HT1080 (cell line): ENCODE measurements at places on chromosomes 1 and 21.

- no peak for DNase-seq
These were observed 532 bp downstream of the CSF1 start for GRCh38 chr1:109910963-109911798.

GRCh38 chr1:117232531-117232930, 21.8 kb upstream of the VTCN1 start:
- DNase-seq, result no peak

- peak; percentile 67 for DNase-seq
These were observed 33.8 kb upstream of the MPZL1 start for GRCh38 chr1:167687919-167688519.

GRCh38 chr1:171158551-171158950, 26.5 kb upstream of the FMO2 start:
- no peak for DNase-seq

DNA sequence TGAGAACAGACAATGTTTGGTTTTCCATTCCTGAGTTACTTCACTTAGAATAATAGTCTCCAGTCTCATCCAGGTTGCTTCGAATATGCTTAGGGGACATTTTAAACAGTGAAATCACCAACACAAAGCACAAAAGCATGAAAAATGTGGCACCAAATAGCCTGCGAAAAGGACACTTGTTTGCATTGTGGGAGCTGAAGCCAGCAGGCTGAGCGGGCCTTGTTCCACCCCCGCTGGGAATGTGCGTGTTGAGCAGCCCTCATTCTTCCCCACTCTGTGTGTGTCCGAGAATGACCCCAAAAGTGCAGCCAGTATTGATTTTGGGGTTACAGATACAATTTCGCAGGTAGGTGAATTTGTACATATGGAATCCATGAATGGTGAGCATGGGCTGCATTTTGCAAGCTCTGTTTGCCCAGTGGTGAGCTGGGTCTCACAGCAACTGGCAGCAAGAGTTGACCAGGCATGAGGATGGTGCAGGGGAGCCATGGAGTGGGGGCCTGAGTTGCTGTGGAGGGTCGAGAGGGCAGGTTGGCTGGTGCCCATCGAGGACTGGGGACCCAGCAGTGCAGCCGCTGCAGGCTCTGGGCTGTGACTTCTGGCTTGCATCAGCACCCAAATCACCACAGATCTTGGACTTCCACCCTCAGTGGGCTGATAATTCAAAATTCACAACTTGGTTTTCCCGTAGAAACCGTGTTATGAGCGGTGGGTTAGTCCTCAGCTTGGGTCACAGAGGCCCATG, 29.4 kb downstream of the NENF start:
- no peak for DNase-seq

DNA sequence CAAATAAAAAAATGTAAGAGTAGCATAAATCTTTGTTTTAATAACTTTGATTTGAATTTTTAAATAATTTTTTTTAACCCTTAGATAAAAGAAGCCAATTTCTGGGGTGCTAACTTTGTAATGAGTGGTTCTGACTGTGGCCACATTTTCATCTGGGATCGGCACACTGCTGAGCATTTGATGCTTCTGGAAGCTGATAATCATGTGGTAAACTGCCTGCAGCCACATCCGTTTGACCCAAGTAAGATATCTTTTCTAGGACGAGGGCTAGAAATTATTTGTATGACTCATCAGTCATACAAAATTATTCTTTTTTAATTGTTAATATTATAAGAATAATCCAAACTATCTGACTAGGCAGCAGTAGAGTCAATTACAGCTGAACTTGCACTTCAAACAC, 71.2 kb downstream of the GPR161 start:
- no peak for DNase-seq

DNA sequence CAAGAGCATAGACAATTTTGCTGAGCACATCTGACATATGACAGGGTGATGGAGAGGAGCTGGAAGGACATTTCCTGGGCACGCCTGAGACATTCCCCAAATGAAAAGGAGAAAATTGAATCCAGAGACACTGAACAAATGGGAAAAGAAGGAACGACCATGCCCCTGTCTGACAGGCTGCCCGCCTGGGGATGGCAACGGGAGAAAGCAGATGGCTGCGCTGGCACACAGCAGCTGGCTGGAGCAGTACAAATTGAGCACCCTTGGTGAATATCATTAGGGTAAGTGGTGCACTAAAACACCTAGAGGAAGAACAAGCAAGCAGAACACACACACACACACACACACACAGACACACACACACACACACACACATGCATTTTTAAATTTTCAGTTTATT, 174.3 kb upstream of the DUSP10 start:
- DNase-seq, result no peak

DNA sequence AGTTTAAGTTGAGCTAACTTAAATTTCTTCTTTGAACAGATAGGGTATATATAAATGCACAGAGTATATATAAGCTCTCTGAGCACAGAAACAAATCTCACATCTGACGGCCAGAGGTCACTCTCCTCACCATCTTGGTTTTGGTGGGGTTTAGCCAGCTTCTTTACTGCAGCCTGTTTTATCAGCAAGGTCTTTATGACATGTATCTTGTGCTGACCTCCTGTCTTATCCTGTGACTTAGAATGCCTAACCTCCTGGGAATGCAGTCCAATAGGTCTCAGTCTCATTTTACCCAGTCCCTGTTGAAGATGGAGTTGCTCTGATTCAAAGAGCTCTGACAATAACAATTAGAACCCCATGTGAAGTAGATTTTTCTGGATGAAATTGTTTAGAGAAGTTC, 1.6 kb upstream of the MOV10 start:
- DNase-seq, result no peak

GRCh38 chr21:41840880-41841279, 38.3 kb downstream of the PRDM15 start:
- no peak for DNase-seq

DNA sequence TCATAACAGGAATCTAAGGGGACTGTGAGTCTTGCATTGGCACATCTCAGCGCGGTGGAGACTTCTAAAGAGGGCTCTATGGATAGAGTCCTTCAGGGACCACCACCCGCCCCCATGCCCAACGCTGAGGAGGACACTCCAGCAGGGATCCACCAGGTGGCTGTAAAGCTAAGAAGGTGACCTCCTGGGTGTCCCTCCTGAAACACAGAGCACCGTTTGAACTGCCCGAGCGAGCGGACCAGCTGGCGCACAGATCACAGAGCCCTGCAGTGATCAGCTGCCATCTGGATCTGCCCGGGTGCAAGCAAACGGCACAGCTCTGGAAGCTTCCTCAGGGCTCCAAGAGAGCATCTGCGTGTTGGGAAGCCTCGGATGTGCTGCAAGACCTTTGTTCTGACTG, 51.3 kb upstream of the LYST start:
- no peak for DNase-seq

DNA sequence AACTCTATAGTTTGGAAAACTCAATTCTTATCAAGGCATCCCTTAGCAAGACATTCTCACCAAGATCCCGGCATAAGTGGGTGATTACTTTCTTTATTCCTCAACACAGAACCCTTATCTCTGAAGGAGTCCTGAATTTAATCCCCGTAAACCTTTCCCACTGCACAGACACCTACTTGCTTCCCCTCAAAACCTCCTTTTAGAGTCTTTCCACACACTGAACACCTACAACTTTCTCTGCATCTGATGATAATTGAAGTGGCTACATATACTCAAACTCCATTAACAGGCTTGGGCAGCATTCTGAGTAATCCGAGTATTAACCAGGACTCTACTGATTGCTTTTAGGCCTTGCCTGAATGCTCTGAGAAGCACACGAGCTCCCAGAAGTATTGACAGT, 23.5 kb downstream of the PALMD start:
- DNase-seq, result no peak

GRCh38 chr1:37945743-37946702, 830 bp downstream of the INPP5B start:
- DNase-seq, result peak; percentile 83

- DNase-seq, result no peak
These were observed 11.8 kb downstream of the TMEM240 start for GRCh38 chr1:1528301-1529267.

- DNase-seq, result peak; percentile 2
These were observed 1158.6 kb downstream of the PLA2G4A start for GRCh38 chr1:187987236-187987776.

DNA sequence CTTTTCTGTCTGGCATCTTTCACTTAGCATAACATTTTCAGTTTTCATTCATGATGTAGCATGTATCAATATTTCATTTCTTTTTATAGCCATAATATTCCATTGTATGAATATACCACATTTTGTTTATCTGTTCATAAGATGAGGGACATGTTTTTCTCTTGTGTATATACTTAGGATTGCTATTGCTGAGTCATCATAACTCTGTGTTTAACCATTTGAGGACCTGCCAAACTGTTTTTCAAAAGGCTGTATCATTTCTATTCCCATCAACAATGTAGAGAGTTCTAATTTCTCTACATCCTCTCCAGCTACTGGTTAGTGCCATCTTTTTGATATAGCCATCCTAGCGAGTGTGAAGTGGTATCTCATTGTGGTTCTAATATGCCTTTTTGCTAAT, 26.2 kb downstream of the MPZL1 start:
- no peak for DNase-seq

DNA sequence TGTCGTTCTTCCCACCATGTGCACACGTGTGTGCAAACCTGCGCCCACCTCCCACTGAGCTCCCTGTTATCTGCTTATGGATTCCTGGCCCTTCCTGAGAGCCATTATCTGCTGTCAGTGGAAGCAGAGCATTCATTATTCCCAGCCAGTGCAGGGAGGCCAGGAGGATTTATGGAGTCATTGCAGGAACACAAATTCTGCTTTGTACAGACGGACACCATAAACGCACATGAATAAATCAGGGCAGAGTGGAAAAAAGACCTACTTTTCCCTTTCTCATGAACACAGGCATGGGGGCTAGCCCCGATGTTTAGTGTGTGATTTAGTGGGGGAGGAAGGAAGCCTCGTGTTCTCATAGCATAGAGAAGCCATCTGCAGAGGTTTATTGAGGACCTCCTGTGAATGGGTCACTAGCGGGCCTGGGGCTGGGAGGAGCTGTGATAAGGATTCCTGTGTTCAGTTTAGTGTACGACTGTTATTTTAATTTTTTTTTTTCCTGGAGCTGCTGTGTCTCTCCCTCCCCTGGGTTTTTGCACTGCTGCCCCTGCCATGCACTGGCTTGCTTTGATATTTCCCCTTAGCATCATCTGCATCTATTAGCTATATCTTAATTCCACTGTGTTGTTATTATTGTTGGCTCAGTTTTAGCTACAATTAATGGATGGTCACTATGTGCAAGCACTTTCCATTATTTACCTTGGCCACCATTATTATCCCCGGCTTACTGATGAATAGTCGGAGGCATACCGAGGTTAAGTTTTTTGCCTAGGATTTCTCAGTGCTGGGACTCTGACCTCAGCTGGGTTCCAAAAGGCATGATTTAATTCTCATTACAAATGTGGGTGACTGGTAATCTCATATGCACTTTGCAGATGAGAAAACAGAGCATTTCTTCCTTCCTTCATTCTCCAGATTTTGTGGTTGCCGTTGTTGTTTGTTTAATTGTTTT, 33.0 kb downstream of the HUNK start:
- DNase-seq, result no peak

DNA sequence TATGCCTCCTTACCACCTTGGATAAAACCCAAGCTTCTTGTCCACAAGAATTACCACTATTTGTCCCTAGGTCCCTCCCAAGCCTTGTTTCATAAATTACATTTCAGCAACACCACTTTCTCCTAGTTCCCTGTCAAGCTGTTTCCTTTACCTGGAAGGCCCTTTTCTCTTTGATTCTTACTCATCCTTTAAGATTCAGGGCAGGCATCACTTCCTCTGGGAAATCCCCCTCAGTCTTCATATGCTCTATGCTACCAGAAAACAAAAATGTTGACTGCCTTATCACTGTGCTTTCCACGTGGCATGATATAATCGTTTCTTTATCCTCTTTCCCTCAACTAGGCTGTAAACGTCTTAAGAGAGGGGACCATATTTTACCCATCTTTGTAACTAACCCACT, 102.7 kb downstream of the LYST start:
- peak; percentile 11 for DNase-seq

DNA sequence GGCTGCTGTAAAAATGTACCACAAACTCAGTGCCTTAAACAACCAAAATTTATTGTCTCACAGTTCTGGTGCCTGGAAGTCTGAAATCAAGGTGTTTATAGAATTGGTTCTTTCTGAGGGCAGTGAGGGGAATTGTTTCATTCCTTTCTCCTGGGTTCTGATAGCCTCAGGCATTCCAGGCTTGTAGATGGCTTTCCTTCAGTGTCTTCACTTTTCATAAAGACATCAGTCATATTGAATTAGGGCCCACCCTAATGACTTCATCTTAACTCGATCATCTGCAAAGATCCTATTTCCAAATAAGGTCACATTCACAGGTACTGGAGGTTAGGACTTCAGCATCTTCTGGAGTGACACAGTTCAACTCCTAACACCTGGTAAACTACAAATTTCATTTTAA, 15.0 kb downstream of the CDKN2C start:
- DNase-seq, result no peak

DNA sequence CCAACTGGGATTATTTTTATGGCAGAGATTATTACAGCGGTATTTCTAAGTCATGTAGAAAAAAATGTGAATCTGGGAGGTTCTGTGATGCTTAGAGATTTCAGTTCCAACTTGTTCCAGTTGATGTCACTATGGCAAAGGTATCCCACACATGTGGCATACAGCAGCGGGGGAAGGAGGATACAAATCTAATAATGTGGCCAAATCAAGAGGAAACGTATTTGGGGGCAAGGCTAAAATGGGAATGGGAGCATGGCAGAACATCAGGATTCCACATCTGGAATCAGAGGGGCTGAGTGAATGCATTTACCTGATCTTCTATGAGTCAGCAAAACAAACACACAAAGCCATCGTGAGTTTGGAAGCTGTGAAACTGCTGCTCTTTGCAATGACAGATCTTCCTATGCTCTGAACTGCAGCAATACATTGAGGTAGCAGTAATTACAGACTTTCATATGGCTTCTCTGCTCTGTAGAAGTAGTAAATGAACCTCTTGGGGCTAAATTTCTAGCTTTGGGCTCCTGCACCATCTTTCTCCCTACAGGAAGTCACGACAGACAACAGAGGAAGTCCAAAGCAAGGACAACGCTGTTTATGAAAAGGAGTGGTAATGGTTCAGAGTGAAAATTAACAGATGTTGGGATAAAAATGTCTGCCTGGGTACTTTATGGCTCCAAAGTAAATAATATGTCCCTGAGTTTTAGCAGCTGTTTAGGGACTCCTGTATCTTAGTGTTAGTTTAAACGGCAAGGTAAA, 55.5 kb downstream of the GABPA start:
- DNase-seq, result peak; percentile 41

GRCh38 chr1:159207774-159208173, 3.1 kb downstream of the ACKR1 start:
- DNase-seq, result no peak

- DNase-seq, result no peak
These were observed 6.1 kb downstream of the NENF start for GRCh38 chr1:212438831-212439237.
